Activated gamma-delta T cell (primary cell): ENCODE measurements at places on chromosomes 7 and 10.
A peak's percentile ranks its signal among the peaks of the same experiment; 100 is the strongest.

DNA sequence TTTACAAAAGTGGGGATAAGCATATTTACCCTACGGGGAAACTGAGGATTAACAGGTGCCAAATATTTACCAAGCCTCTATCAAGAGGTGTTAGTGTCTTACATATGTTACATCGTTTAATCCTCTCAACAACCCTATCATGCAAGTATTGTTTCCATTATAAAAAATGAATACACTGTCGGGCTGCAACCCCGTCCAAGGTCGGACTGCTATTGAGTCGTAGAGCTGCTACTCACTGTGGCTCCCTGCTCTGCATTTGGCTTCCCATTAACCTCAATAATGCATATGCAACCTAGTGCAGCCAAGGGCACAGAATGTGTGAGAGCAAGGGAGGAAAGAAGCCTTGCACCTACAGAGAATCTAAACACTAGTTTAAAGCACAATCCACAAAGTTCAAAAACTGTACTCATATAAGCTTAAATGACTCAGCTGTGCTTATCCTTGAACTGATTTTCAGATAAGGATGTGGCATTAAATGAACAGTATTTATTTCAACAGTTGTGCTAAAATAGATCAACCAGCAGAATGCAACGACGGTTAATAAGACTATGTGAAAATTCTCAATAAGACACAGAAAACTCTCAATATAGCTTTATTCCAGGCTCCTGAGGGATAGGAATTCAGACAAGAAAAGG, 49.9 kb downstream of the UBE2H start:
- DNase-seq, result no peak

- DNase-seq, result no peak
These were observed 127.1 kb downstream of the CREB5 start for GRCh38 chr7:28539289-28539981.

DNA sequence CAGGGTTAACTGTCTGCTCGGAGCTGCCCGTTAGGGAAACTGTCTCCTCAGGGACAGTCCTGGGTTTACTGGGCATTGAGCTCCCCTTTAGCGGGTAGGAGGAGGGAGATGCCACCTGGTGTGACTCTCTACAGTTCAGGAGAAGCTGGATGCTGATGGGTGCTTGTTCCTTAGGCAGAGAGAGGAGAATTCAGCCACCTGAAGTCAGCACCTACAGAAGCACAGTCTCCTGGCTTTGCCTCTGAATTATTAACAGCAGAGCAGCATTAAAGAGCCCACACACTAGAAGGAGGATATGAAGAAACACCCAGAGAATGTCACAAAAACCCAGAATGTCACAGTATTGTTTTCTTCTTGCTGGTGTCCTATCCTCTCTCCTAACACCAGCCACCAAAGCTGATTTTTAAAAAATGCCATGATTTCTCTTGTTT, 696 bp downstream of the GIMAP4 start:
- no peak for DNase-seq

- DNase-seq, result no peak
These were observed 106.7 kb downstream of the ITGB1 start for GRCh38 chr10:32851301-32851700.

DNA sequence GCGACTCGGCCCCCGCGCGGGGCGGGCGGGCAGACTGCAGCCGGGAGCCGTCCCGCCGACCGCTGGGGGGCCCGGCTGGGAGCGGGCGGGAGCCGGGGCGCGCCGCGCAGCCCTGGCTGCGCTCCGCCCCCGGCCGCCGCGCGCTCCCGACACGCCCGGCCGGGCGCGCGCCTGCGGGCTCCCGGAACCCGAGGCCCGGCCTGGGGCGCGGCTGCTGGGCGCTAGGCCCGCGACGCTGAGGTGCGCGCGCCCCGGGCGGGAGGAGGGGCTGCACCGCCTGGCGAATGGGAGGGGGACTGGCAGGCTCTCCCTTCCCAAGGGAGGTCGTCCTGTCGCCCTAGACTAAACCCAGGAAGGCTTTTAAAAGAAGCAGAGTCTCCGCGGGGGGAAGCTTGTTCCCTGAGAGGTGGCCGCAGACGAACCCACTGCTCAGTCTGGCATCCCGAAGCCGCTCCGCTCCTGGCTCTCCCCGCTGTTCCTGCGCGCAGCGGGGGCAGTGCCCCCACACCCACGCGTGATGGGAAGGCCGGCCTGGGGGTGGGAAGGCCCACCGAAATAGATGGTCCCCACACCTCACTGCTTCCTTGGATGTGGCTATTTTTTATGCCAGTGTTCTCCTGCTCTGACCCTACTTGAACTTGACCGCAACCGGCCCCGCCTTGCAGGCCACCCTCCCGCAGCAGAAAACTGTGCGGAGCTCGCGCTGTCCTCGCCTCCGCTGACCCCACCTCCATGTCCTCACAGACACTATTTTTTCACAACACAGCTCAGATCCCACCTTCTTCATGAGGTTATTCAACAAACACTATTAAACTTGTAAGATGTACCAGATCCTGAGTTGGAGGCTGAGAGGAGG, at the start of gene VOPP1:
VOPP1 (minus strand) TSS at position 125 of the 856 bp plus-strand sequence. CDS start 178 bp downstream, outside the sequence.
- peak; percentile 38 for DNase-seq

DNA sequence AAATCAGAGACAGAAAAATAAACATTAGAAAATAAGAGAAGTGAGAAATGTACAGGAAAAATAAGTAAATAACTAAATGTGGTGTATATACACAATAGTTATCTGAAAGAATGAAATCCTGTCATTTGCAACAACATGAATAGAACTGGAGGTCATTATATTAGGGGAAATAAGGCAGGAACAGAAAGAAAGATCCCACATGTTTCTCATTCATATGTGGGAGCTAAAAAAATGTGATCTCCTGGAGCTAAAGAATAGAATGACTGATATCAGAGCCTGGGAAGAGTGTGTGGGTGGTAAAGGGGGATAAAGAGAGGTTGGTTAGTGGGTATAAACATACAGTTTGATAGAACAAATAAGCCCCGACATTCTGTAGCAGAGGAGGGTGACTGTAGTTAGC, 27.3 kb downstream of the PLXDC2 start:
- DNase-seq, result no peak

- DNase-seq, result no peak
These were observed 2.4 kb upstream of the ITPRIP start for GRCh38 chr10:104340641-104341040.
